ENCODE measurements at places on chromosomes 5 and 9.
A peak's percentile ranks its signal among the peaks of the same experiment; 100 is the strongest.

DNA sequence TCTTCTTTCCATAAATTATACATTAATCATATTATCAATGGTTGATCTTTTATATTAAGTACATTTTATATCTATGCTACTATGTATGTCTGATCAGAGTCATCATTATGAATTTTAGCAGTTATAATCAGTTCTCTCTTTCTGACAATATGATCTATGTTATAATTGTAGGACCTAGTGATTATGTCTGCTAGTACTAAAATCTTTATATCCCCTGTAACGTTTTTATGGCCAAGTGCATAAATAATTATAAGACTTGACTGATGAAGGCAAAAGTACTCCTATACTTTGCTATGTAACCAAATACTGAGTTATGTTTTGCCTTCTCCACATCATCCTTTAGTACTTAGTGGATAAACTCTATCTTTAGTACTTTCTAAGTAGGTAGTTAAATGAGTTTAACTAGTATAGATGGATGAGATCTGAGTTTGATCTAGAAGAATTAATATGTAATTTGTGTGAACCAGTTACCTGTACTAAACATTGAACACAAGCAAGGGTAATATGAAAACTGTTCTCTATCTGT is 75.4 kb downstream of the SLF1 start:
- DNase-seq, result no peak

GRCh38 chr9:125993466-125993865 is 246.3 kb downstream of the PBX3 start:
- no peak for DNase-seq

- no peak for DNase-seq
Observed at GRCh38 chr5:172427202-172427601, 27.1 kb downstream of the SH3PXD2B start.

DNA sequence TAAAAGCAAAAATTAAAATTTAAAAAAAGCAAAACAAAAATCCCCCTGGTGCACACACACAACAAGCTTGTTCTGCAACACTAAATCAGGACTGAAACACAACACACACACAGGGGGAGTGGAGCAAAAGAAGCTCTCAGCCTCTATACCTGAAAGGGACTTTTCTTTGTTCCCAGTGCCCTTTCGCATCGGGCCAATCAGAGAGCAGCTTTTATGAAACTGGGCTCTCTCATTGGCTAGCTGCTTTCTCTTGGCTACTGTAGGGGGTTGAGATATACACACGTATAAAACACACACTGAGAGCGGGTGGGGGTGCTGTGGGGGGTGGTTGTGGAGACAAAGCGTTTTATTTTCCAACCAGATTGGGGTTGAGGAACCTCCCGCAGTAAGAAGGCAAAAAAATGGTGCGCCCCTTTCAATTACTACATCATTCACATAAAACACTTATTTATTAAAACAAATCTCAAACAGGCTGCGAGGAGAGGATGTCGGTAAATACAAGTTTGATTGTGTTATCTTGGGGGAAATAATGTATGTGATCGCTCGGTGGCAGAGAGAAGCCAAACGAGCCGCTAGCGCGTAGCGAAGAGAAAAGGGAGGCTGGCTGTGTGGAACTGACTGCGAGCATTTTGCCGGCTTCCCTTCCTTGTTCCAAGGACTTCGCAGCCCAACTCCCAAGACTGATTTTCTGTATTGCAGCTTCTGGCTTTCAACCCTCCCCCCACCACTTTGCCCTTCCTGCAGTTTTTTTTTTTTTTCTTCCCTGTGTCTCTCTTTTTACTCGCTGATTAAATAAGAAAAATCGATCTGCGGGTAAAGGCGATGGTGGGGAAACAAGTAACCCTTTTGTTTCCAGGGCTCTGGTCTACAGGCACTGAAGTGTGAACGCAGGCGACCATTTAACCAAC is 2.5 kb upstream of the ZNF608 start:
- peak; percentile 65 for DNase-seq

- DNase-seq, result no peak
Observed at GRCh38 chr5:99928490-99928889, 606.7 kb upstream of the FAM174A start.

- DNase-seq, result no peak
Observed at GRCh38 chr5:124056991-124057723, 545.2 kb downstream of the CSNK1G3 start.

GRCh38 chr5:134649163-134649835 is 714 bp downstream of the SEC24A start:
- no peak for DNase-seq

GRCh38 chr9:106580546-106580945 is 282.4 kb upstream of the ZNF462 start:
- DNase-seq, result no peak

GRCh38 chr9:13597427-13597826 is 317.9 kb upstream of the MPDZ start:
- DNase-seq, result no peak

- DNase-seq, result no peak
Observed at GRCh38 chr9:128822407-128823042, 4.2 kb downstream of the ENDOG start.

DNA sequence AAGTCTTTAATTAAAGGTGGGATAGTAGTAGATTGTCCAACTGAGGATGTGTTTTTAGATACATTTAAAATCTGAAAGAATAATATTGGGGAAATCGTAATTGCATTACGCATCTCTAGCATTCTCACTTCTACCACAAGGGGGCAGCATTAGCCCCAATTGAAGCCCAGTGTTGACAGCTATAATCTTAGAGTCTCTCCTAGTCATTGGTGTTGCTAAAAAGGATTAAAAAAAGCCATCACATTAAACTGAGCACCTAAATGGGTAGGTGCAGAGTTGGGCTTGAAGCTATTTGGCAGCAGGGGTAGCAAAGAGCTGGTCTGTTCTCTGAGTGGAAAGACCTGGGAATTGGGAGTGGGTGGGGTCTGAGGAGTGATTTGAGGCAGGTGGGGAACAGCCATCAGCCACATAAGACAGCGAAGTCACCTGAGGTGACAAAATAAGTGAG is 177.2 kb downstream of the OSTF1 start:
- no peak for DNase-seq

- peak; percentile 17 for DNase-seq
Observed at GRCh38 chr9:138105561-138106505, 228.3 kb downstream of the CACNA1B start.

- DNase-seq, result no peak
Observed at GRCh38 chr5:76714751-76715485, 1.0 kb upstream of the F2R start.

DNA sequence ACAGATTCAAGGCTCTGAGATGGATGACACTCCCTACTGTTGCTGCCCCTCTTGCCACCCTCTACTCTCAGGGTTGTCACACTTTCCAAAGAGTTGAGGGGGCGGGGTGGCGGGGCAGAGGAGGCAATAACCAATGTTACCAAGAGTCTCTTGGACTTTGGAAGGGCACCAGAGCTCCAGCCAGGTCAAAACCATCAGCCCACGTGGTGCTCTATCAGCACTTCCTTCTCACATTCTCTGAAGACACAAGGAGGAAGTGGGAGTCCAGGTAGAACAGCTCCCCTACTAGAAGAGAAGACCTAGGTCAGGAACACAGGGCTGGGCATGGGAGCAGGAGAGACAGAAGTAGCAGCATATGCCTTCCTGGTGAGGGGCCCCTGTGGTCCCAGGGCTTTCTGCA is 33.0 kb upstream of the PIK3R1 start:
- DNase-seq, result no peak

- DNase-seq, result no peak
Observed at GRCh38 chr5:123066016-123066415, 23.0 kb upstream of the PRDM6 start.

- DNase-seq, result peak; percentile 41
Observed at GRCh38 chr9:7234144-7234543, 476.4 kb downstream of the KDM4C start.

GRCh38 chr9:73643379-73644013 is 491.8 kb downstream of the ANXA1 start:
- no peak for DNase-seq

DNA sequence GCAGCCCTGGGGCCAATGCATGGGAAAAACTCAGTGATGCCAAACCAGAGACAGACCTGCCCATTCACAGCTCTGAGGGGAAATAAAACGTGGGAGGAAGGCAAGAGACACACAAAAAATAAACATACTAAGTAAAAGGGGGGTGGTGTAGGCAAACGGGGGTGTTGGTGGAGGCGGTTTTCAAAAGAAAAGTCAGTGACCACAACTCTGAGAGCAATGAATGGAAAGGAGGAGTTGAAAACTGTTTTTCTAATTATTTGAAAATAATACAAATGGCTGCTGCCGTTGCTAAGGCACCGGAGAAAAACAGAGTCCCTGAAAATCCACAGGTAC is 293.5 kb downstream of the EFNA5 start:
- no peak for DNase-seq

GRCh38 chr9:107513464-107514100 is 24.0 kb upstream of the KLF4 start:
- no peak for DNase-seq

- no peak for DNase-seq
Observed at GRCh38 chr5:131381021-131381420, 117.2 kb downstream of the CDC42SE2 start.

DNA sequence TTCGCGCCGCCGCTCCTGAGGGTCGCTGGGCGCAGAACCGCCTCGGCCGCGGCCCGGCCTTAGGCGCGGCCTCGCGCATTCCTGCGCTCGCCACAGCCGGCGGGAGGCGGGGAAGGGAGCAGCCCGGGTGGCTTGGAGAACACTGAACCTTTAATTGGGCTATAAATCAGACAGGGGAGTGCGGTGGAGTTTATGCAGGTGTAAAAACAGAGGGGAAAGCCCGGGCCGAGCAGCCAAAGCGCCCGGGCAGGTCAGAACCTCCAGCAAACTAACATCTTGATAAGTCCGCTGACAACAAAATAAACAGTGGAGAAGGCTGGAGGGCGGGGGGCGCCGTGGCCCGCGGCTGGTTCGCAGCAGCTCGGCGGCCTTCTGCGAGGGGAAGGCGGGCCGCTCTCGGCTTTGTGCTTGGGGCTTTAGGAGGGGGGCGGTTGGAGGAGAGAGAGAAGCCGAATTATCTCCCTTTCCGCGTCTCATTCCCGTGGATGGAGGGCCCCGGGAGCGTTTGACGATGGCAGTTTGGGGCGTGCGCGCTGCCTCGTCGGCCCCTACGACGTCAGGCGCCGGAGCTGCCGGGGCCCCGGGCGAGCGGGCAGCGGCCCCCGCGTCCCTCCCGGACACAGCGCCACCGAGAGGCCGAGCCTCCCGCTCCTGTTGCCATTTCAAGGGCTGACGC is 11.3 kb downstream of the FOXD1 start:
- no peak for DNase-seq

DNA sequence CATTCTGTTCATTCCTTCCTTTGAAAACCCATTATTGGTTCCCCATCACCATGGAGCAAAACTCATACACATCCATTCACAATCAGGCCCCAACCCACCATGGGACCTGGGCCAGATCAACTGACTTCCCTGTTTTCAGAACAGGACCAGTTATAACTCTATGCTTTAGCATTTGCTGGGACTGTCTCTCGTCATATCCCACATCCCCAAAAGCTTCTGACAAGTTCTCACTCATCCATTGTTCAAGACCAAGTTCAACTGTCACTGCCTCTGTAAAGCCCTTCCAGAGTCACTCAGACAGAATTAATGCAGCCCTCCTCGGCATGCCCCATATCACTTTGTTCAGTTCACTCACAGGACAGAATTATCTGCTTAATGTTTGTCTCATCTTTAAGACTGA is 4.0 kb downstream of the FAM169A start:
- DNase-seq, result no peak

DNA sequence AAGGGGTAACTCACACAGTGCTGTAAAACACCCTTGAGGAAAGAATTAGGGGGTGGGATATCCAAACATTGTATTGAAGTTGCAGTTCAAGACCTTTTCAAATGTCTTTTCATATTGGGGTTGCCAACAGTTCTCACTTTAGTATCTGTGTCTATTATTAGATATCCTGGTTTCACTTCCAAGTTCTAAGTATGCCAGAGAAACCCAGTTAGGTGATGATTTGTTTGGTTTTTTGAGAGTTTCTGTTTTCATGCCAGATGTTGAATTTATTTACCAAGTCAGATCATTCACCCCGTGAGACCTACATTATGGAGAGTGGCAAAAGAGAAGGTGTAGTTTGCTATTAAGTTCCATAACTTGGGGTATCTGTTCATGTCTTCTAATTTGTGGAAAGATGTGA is 64.5 kb downstream of the C9orf152 start:
- DNase-seq, result no peak

- DNase-seq, result peak; percentile 47
Observed at GRCh38 chr9:129343424-129344375, 165.6 kb upstream of the IER5L start.

DNA sequence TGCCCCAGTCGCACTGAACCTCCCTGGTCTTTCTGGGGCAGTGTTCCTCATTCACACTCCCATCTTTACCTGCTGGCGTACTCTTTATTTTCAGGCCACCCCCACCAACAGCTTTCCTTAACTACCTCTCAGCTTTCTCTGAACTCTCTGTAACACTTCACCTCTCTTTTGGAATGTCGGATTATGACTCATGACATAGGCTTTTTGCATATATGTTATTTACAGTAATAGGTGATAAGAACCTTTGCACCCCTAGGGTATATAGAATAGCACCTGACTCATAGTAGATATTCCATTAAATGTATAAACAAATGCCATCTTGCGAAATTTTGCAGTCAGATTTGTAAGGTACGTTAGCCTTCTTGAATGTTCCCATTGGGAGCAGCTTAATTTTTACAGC is 52.9 kb upstream of the MIER3 start:
- DNase-seq, result no peak

DNA sequence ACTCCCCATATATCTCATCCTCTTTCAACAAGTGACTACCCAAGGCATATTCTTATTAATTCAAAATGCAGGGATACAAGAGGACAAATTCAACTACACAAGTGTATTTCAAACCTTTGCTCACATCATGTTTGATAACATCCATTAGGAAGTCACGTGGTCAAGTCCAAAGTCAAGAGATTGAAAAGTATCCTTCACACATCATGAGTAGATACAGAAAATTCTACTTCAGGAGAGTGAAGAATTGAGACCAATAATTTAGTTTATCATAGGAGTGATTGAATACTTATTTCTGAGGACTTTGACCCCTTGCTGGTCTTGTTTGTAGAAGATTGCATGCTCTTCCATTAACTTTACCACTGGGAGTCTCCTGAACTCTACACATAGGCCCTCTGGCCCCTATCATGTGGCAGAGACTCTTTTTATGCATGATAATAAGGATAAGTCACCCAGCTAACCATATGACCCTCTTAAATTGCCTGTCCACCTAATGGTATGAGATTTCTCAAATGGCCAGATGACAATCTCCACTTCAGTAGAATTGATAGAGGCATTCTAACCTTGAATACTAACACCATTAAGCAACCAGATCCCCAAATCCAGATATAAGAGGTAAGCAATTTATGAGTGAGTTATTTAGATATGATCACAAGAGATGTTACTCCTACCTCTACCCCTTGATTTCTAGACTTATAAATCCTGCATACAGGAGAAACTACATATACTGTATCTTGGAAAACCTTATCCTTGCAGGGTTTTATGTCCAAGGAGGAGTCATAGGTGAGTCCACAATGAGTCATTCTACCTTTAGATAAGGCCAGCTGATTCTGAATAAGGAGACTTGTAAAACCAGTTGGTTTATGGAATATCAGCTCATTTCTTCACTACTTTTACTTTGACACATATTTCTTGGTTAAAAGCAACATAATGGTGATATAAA is 26.6 kb upstream of the SLC46A2 start:
- DNase-seq, result no peak
